ENCODE measurements at places on chromosomes 11 and 22.

GRCh38 chr11:44747836-44748235 is 21.1 kb downstream of the TSPAN18 start:
- no peak for DNase-seq

GRCh38 chr11:84250834-84251613 is 964.9 kb upstream of the CCDC90B start:
- DNase-seq = no peak

DNA sequence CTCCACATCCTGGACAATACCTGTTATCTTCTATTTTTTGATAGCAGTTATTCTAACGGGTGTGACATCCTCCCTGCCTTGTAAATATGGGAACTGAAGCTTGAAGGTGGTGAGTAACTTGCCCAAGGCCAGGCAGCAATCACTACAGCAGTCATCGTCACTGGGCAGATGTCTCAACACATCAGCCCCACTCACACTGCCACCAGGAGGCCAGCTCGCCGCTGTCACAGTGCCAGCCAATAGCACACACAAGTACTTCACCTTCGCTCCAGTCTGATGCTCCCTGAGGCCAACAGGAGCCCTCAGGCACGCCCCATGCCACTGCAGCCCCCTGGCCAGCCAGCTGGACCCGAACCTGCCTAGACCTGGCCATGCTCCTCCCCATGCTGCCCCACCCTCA is 4.9 kb upstream of the TTLL1 start:
- no peak for DNase-seq

DNA sequence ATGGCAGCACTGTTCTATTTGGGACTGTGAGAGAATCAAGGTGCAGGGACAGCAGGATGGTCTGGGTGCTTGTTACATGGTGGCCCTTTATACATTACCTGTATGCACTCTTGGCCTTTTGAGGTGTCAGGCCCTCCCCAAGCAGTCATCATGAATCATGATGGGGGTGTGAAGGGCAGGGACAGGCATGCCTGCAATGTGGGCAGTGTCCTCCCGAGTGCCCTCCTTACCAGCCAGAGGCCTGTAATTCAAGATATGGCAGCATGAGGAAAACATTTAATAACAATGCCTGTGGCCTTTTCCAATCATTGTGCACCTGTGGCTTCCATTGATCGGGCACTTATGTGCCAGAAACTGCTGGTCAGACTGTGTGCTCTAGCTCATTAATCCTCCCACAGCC is 25.5 kb upstream of the CYP2D6 start:
- no peak for DNase-seq

- DNase-seq = no peak
These were observed 70.8 kb downstream of the KCNQ1 start for GRCh38 chr11:2515401-2516275.

DNA sequence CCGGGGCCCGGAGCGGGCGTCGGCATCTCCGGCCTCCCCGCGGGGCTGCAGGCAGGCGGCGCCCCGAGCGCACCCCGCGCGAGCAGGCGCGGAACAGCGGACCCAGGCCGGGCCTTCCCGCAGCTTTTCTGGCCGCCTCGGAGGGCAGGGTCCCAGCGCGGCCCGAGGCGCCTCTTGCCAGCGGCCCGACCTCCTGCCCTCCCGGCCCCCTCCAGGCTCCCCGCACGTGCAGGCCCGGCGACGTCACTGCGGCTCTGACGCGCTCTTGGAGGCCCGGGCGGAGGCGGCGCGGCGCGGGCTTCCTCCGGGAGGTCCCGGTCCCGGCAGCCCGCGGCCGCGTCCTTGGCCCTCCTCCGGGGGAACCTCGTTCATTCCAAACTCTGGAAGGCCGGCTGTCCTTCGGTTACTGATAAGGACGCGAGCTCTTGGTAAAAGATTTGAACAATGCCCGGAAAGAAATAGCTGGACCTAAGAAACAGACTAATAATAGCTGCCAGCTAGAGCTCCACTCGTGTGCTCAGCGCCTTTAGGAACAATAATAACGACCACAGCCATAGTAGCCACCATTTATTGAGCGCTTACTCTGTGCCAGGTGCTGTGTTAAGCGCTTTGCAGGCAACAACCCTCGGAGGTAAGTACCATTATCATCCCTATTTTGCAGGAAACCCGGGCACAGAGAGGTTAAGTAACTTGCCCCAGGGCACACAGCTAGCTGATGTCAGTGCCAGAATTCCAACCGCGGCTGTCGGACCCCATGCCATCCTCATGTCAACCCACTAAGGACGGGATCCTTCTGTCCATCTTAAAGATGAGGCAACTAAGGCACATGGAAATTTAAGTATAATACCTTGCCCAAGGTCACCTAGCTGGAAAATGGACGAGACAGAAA is 39.1 kb upstream of the CREB3L1 start:
- peak; percentile 61 for DNase-seq

DNA sequence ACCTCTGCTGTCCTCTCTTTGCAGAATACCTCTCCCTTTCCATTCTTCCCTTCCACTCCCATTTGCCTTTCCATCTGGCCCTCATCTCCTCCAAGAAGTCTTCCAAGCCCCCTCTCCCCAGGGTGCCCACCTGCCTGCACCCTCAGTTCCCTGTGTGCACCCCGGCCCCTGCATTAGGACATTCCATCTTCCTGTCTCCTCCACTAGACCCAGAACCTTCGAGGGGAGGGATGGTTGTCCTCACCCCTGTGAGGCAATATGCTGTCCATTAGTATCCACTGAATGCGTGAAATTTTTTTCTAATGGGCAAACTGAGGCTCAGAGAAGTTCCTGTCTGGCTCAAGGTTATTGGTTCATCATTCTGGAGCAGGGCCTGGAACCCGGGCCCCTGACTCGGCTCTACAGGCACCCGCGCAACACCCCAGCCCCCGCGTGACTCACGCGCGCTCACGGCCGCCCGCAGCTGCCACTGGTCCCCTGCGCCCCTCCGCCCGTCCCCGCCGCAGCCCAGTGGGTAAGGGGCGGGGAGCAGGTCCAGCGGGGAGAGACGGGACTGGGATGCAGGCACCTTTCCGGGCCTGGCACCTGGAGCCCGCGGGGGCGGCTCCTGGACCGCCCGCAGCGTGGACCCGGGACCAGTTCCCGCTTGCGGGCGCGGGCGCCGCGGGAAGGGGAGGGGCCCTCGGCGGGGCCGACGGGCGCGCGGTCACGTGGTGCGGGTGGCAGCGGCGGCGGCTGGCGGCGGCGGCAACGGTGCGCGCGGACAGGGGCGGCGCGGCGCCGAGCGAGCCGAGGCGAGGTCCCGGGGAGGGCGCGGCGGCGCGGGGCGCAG is 7.0 kb downstream of the SEPTIN3 start:
- peak; percentile 16 for DNase-seq

- DNase-seq = peak; percentile 43
These were observed 11.8 kb downstream of the TBC1D10A start for GRCh38 chr22:30314915-30315314.

- peak; percentile 92 for DNase-seq
These were observed 14.7 kb upstream of the PISD start for GRCh38 chr22:31676700-31677099.
